ENCODE measurements at places on chromosomes 12 and 14.
A peak's percentile ranks its signal among the peaks of the same experiment; 100 is the strongest.

DNA sequence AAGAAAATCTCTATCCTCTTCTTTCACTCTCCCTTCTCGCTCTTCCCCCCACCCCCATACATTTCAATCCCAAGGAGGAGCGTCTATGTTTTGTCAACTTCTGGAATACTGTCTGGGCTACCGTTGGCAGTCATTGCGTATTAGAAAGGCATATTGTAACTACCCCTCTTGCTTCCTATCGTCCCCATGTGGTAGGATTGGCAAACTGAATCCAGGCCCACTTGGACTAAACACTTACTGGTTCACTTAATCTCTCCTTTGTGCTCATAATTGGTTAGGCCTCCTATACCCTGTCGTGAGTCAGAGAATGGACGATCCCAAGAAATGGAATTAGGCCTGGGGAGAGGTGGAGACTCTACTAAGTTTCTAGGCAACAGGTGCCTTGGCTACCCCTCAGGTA, 68.8 kb upstream of the SLC8A3 start:
- no peak for DNase-seq

DNA sequence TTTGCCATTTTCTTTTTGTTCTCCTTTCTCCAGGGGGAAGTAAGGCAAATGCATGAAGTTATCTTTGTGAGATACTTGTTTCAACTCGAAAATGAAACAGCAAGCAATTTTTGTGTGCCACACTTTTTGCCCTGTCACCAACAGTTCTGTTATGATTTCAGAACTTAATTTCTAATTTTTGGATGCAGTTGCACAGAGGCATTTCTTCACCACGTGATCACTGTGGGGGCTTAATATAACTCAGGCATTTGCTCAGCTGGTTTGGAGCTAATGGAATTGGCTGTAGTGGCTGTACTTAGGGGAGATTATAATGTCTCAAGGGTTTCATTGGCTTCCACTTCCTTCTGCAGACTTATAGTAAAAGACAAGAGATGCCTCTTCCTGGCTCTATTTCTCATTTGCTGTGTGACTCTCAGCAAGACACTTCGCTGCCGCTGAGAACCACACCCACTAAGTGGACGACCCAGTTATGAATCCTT, 452.4 kb downstream of the RAD51B start:
- no peak for DNase-seq

DNA sequence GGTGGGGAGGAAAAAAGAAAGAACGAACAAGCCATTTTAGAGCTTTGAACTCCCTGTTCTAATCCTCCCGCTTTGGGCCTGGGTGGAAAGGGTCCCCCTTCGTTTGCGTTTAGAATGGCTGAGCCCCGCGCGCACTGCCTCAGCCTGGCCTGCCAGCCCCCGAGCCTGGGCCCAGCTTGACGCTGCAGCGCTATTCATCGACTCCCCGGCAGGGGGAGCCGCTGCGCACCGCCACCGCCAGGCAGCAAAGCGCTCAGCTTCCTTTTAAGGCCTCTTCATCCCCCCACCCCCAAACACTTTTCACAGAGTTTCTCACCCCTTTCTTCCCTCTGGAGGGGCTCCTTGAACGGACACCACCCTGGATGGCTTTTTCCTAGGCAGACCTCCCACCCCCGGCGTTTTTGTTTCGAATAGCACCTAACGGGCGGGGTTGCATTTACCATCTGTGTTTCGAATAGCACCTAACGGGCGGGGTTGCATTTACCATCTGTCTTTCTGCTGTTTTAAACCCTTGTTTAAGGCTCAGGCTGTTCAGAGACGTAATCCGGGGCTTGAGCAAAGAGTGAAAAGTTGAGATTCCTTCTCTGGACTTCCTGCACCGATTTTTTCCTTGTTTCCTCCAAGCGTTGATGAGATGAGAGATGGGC, 56.4 kb upstream of the PIWIL1 start:
- DNase-seq = peak; percentile 4

DNA sequence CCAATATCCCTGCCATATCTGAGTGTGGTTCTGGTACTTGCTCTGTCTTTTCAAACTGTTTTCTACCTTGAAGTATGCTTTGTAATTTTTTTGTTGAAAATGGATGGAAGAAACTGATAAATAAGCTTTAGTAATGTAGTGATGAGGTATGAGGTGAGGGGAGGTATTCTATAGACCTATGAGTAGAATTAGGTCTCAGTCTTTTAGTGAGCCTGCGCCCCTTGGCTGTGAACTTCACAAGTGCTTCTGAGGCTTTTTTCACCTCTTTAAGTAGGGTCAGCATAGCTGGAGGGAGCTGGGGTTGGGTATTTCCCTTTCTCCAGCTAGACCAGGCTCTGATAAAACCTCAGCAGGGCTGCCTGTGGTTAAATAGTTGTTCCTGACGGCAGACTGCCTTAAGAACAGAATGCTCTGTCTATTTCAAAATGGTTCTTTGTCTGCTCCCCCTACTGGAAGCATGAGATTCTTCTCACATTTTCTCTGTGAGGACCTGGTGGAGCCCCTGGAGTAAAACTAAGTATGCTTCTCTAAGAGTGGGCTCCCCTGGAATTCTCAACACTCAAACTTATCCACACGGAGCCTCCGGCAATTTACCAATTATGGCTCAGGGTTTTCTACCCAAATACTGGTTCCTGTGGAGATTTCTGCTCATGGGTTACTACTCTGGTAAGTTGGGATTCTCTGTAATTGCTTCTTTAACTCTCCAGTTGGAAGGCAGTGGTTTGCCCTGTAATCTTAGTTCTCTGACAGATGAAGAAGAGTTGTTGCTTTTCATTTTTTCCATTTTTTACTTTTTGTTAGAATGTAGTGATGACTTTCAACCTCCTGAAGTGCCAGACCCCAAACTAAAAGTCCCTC, 13.1 kb downstream of the KRT5 start:
- no peak for DNase-seq

DNA sequence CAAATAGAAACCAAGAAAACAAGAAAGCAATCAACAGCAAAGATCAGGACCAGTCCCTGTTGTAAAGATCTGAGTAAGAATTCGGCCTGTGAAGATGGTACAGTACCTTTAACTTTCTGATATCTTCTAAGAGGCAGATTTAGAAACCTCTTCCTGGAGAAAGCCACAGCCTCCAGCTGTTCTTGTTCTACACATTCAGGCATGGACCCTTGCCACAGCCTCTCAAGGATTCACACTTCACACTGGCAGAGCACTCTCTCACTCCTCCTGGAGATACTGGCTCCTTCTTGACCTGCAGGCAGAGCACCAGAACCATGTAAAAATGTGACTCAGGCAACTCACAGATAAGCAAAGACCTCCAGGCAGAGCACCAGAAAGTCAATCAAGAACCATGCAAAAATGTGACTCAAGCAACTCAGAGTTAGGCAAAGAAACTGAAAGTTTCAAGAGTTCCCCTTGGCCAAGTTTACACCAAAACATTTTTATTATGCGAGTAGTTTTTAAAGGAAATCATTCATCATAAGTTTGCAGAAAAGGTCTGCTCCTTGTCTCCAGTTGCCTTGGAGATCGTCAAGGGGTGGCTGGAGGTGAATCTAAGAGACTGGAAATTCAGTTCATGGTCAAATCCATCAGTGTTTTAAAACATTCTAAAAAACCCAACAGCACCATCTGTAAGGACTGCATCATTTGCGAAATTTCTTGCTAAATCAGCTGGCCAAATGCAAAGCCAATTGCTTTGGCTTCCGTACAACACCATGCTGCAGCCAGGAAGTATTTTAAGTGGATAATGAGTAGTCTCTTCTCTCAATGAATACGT, 119.3 kb upstream of the MDM1 start:
- no peak for DNase-seq

DNA sequence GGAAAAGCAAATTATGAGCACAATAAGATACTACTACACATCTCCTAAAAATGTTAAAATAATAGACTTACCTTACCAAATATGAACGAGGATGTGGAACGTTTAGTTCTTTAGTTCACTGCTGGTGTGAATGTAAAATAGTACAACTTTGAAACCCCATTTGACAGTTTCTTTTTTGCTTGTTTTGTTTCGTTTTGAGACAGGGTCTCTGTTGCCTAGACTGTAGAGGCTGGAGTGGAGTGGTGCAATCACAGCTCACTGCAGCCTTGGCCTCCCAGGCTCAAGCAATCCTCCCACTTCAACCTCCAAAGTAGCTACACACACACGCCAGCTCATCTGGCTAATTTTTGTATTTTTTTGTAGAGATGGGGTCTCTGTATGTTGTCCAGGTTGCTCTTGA, 136.4 kb upstream of the FAR2 start:
- no peak for DNase-seq

DNA sequence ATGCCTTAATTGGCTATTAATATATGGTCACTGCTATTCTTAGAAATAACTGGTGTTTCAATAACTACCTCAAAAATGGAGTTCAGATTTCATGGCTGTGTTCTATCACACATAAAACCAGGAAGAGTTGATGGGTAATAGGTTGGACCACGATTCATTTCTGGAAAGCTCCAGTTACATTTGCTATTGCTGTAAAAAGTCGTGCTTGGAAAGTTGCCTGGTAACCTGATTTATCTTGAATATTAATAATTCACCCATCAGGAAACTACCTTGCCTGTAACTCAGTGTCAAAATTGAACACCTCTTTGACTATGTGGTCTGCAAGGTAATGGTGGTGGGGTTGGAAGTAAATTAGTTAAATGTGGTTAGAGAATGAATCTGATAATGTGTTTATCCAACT, 104.7 kb upstream of the IFNG-AS1 start:
- no peak for DNase-seq

Data from activated T-helper 1 cell treated with anti-CD3 and anti-CD28 coated beads, Interleukin-2, amount 50 U/mL, for 16 hours (primary cell).